ENCODE measurements at places on chromosomes 3 and 15. TPM values are rescaled to one million over a fixed set of nuclear protein-coding genes. Genes with fewer than 3 reads are reported as not detected.

Gene GPR156
- 1.7 TPM for total RNA-seq

Gene UACA
- 26.0 TPM for total RNA-seq

Gene CHRM5
- not detected for total RNA-seq

DNA sequence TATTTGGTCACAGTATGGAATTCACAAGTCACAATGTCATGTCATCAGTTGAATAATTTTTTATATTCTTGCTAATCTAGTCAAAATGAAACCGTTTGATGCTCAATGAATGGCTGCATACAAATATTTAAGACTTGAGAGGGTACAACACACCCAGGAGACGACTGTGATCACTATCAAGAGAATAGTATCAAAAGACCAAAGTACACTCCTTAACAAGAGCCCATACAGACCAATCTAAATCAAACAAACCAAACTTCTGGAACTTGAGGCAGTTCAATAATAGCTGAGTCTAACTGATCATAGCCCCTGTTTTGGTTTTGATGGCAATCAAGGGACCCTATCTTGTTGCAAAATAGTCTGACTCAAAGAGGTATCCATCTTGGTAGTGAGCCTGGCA lies 265.1 kb downstream of the THSD4 start:
- DNase-seq: no peak

DNA sequence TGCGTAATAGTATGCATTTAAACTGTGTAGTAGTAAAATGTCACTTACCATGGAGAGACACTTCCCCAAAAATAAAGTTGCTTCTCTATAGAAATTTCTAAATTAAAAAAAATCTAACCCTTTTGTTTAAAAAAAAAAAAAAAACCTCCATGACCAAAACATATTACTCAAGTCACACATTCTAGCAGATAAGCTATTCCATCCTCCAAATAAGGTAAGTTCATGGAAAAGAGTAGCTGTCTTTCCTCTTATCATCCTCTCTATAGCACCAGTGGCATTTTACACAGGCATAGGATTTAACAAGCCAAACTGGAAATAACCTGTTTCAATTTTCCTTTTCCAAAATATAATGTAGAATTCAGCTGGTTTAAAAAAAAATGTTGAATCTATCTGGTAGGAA lies 57.4 kb downstream of the LRRFIP2 start:
- DNase-seq: no peak

- DNase-seq: no peak
Measured at GRCh38 chr3:44016818-44017217, 224.9 kb upstream of the TOPAZ1 start.

DNA sequence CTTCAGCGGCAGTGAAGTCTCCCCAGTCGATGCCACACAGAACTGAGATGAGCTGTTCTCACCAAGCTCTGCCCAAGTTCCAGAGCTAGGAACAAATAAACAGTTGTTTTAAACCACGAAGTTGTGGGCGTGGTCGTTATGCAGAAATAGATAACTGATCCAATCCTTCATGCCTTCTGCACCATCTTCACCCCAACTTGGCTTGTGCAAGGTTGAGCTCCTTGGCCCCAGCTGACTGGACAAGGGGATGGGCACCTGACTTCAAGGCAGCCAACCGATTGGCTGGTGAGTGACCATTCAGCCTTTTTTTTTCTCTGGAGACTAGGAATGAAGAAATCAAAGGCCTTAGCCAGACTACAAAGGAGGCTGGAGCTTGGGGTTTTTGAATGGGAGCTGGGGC lies 23.9 kb downstream of the LINGO1 start:
- DNase-seq: no peak
